Endothelial cell (in vitro differentiated cells): ENCODE measurements at places on chromosomes 6 and 20.

DNA sequence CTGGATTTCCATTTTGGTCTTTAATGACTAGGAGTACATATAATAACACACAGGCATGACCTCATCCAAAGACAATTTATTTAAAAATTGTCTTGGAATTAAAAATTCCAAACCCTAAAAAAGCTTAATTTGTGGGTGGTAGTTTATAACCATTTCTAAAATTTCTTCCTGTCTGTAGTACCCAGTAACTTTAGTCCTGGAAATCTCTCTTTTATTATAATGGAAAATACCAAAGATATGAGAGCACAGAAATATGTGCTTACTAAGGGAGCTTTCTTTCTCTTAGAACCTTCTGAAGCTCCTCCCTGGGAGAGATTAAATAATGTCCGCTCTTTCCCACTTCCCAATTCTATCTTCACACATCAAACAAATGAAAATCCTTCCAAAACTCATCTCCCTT, 70.5 kb upstream of the PRL start:
- no peak for DNase-seq

GRCh38 chr6:491233-491632, 99.7 kb downstream of the IRF4 start:
- DNase-seq = no peak

- DNase-seq = no peak
Observed at GRCh38 chr6:109628158-109629000, 62.6 kb downstream of the AK9 start.

- no peak for DNase-seq
Observed at GRCh38 chr6:72631480-72631879, 9.6 kb downstream of the KCNQ5 start.

GRCh38 chr6:16903470-16903869, 142.2 kb upstream of the ATXN1 start:
- DNase-seq = no peak
